ENCODE measurements at places on chromosomes 2 and 18. TPM values are rescaled to one million over a fixed set of nuclear protein-coding genes. Genes with fewer than 3 reads are reported as not detected.

GRCh38 chr18:35939138-35939537 is 33.3 kb upstream of the RMP24 start:
- no peaks in the 10 kb centered on the region for H3K36me3 ChIP-seq
- DNase-seq: no peak
- H3K4me1 ChIP-seq: no peaks in the 10 kb centered on the region
- peaks cover 2% of the 10 kb centered on the region for H3K27me3 ChIP-seq
- no peak overlapping the region for H3K27ac ChIP-seq

SYT4 gene
- total RNA-seq: not detected

DNA sequence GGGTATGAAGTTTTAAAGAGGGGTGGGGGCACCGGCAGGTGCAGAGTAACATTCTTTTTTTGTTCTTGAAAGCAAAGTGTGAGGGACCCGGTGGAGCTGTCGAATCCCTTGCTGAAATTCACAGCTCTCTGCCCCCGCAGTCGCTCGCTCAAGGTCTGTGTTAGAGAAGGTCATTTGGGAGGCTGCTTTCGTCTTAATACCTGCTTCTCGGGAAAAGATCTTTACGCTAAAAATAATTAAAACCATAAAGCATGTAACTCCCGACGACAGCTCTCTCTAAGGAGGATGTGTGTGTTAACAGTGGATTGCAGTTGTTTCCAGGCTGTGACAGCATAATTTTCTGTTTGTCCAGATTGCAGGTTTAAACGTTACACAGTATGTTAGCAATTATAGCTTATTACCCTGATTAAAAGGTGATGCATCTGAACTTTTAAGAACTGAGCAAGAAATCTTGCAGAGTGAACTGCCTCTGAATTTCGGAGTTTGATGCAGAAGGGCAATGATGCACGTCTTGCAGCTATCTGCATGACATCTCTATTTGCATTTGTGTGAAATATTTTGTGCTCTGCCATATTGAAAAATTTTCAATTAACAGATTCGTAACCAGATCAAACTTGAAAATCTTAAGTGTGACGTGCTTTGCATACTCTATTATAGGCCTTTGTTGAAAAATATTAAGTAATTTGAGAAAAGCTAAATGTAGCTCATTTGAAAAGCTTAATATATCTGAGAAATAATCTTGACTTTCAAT is 954 bp downstream of the RAPGEF4 start:
- peak overlapping the region; percentile 20 for H3K4me3 ChIP-seq
- H3K27me3 ChIP-seq: peaks cover 72% of the 10 kb centered on the region
- no peaks in the 10 kb centered on the region for H3K4me1 ChIP-seq
- DNase-seq: no peak
- H3K27ac ChIP-seq: no peak overlapping the region

DNA sequence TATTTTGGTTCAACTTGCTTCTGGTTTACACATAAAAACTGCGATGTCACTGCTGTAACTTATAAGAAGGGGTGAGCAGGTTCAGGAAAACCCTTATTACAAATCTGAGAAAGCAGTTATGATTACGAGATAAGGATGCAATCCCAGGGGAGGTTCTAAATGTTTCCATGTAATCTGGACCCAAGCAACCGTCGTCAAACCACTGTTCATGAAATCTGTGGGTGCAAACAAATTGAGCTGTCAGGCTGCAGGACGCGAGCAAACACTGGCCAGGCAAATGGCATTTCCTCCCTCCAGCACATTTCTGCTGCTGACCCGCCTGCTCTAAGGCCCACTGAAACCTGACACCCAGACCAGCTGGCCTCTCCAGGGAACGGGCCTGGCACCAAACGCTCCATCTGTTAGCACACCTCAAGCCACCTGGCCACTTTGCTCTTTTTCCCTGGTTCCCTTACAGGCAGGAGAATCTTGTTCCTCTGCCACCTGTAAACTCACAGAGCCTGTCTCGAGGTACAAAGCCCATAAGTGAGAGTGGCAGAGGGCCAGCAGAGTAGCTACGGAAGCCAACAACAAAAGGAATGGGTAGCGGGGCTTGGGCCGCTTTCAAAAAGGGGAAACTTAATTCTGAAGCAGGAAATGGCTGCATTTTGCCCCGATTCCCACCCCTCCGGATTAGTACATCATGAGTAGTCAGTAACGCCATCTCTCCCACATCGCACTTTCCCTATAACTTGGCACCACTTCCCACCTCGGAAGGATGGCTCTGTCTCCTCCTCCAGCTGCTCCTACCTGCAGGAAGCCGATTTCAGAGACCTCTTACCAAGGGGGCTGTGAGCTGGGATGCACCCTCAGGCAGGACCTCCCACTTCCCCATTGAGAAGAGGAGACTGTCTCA is 26.5 kb downstream of the CRACDL start:
- no peak overlapping the region for H3K4me3 ChIP-seq
- peaks cover 64% of the 10 kb centered on the region for H3K27me3 ChIP-seq
- H3K27ac ChIP-seq: no peak overlapping the region
- DNase-seq: peak; percentile 36

Measured in activated CD8-positive, alpha-beta memory T cell treated with anti-CD3 and anti-CD28 coated beads, Interleukin-2, amount 10 ng/mL, durations not matched to agents 7 days and 5 days (primary cell).